ENCODE measurements at places on chromosomes 2 and 18.

DNA sequence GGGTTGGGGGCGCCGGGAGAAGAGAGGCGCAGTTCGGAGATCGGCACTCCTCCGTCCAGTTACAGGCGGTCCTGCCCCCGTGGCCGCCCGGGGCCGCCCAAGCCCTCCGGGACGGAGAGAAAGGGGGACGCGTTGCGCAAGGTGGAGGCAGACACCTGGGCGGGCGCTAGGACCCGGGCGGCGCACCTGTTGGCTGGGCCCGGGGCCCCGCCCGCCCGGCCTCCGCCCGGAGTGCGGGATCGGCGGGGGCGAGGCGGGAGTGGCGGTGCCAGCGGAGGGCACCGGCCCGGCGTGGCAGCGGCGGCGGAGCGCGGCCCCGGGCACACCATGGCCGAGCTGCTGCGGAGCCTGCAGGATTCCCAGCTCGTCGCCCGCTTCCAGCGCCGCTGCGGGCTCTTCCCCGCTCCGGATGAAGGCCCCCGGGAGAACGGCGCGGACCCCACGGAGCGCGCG, at the start of gene SGPP2:
TSS of gene SGPP2 (plus strand) at position 268 of the 453 bp plus-strand sequence. CDS start at position 328, 60 bp downstream.
- no peak for DNase-seq

DNA sequence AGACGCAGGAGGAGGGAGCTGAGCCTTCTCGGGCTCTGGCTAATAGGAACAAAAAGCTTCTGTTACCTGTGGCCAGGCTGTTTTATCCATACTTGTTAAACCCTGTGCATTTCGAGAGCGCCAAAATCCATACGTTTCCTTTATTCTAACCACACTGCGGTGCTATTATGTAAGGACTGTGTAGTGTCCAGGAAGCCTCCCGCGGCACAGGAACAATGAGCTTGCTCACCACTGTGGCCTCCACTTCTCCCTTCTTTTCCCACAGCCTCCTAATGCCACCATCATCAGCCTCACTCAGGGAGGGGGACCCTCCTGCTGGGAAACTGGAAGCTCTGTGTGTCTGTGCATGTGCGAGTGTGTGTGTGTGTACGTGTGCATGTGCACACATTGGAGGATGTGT, 268.5 kb downstream of the HAUS1 start:
- no peak for DNase-seq

DNA sequence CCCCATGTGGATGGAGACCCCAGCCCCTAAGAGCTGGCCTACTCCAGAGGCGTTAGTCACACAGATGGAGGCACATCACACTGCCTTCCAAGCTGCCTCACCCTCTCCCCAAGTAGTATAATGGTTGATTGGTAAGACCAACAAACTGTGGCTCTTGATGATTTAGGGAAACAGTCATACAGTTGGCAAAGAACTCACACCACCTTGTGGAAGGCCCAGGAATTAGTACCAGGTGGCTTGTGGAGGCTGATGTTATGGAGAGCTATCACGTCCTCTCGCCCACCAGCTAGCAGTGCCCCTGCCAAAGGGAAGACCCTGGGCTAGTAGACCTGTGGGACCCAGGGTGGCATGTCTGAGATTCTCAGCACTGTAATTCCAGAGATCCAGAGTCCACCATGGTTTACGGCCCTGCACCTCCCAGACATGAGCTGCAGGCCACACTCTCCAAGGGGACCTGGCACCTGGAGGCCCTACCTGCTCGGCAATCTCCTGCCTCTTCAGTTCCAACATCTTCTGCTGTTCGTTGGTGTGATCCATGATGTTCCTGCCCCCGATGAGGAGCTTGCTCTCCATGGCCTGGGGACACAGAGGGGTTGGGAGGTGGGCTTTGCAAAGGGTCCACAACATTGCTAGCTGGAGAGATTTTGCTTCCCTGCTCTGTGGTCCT, 26.3 kb downstream of the KIF3C start:
- DNase-seq = no peak

- DNase-seq = no peak
These were observed 1276.1 kb upstream of the FAM98A start for GRCh38 chr2:34875091-34875745.

DNA sequence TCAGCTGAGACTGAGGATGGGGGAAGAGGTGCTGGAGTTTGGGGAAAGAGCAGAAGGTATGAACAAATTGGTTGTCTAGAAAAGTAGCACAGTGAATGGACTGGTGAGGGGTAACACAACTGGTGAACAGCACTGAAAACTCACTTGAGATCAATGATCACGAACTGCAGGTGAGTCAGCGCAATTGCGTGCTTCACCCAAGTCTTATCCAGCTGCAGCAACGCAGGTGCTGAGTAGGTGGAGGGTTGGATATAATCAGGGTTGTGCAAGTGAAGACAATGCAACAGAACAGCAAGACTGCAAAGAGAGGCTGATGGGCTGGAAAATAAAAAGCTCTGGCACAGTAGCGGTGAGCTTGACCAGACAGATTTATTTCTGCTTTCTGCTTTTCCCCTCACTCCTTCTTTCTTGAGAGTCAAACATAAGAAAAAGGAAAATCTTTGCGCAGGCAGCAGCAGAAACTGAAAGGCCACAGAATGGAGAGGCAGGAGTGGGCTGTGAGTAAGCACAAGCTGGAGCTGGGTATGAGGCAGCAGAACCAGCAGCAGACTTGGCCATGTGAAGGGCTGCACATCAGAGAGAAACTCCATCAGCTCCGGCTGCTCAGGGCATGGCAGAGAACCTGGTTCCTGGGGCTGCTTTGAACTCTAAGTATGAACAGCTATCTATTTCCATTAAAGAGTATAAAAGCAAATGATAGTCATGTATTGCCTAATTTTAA, 99.4 kb upstream of the ARL5A start:
- DNase-seq = no peak

DNA sequence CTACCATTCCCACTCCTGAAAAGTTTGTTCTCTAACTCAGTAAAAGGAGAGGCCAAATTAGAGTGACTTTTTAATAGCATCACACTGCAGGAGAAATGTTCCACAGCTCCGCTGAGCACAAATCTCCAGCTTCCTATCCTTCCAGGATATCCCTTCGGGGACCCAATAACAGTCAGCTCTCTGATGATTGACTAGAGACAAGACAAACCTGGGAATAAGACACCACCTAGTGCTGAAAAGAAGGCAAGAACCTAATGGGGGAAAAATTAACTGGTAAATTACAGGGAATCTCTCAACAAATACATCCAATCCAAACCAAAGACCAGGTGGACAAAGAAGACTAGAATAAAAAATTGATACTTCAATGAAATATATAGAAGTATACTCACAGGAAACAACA, 977.1 kb upstream of the SOX11 start:
- peak; percentile 6 for DNase-seq

GRCh38 chr2:8421658-8422449, 260.0 kb upstream of the ID2 start:
- DNase-seq = no peak

- DNase-seq = no peak
These were observed 34.5 kb downstream of the EMILIN2 start for GRCh38 chr18:2881088-2881839.

GRCh38 chr2:240399419-240400324, 35.8 kb upstream of the GPC1 start:
- no peak for DNase-seq

GRCh38 chr2:144165599-144166250, 354.2 kb downstream of the ZEB2 start:
- no peak for DNase-seq

- DNase-seq = no peak
These were observed 14.6 kb downstream of the AP1S3 start for GRCh38 chr2:223822818-223823217.

DNA sequence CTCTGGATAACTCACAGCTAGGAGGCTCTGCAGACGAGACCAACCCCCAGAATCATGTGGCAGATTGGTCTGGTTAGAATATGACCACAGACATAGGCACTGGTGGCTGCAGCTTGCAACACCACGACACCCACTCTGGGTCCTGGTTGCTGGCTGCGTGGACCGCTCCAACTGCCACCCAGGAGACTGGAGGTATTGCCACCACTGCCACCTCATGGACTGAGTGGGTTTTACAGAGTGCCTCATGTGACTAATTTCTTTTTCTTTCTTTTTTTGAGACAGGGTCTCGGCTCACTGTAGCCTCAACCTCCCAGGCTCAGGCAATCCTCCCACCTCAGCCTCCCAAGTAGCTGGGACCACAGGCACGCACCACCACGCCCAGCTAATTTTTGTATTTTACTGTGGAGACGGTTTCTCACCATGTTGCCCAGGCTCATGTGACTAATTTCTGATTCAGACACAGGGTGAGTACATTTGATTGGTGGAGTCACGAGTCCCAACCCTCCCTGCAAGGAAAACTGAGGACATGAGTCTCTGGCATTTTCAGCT, 29.9 kb upstream of the NT5DC4 start:
- DNase-seq = peak; percentile 60
